ENCODE measurements at places on chromosomes 12 and 14. TPM values are rescaled to one million over a fixed set of nuclear protein-coding genes. Genes with fewer than 3 reads are reported as not detected.
A peak's percentile ranks its signal among the peaks of the same experiment; 100 is the strongest.

DNA sequence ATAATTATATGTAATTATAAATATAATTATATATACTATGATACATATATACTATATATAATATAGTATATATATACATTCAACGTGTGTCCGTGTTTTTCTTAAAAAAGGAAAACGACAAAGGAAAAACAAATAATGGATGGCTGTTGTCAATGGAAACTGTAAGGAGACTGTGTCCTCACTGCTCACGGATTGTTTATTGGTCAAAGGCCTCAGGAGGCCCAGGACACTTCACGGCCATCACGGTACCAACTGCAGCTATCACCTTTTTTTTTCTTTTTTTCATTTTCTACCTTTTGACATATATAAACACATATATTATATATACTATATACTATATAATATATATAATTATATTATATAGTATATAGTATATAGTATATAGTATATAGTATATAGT lies 113.4 kb downstream of the SPTSSA start:
- H3K4me1 ChIP-seq, result no peaks in the 10 kb centered on the region
- no peaks in the 10 kb centered on the region for H3K27me3 ChIP-seq
- no peaks in the 10 kb centered on the region for H3K36me3 ChIP-seq
- no peak overlapping the region for H3K27ac ChIP-seq
- no peak overlapping the region for H3K4me3 ChIP-seq
- no peak for DNase-seq

DNA sequence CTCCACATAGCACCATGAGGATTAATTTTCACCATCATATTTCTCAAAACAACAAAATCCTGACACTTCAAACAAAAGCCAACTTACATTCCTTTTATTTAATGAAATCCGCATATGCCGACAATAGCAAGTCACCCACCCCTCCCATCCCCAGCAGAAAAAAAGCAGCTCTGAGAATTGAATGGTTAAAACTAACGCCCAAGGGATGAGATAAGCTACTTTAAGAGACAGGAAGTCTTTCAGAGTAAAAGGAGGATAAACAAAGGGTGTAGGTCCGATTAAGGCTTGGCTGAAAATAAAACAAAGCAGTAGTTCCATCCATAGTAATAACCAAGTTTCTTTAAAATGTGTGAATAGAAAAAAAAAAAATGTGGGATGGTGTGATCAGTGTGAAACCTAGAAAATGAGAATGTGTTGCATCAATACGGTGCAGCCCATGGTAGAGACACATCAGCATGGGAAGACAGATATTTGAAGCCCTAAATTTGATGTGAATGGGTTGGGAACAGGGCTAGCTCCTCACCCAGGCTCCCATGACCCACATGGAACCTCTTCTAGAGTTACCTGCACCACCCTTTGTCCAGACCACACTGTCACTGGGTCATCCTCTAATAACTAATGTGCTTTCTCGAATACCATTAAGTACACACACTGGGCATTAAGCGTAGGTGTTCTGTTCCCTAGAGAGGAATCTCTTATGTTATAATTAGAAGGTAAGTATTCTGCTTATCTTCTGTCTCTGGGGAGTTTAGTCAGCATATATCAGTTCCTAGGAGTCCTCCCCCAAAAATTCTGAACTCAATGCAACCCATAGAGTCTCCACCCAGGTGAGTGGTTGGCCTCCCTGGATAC lies 31.7 kb downstream of the RTRAF start:
- no peaks in the 10 kb centered on the region for H3K27me3 ChIP-seq
- DNase-seq, result no peak
- no peak overlapping the region for H3K4me3 ChIP-seq

DNA sequence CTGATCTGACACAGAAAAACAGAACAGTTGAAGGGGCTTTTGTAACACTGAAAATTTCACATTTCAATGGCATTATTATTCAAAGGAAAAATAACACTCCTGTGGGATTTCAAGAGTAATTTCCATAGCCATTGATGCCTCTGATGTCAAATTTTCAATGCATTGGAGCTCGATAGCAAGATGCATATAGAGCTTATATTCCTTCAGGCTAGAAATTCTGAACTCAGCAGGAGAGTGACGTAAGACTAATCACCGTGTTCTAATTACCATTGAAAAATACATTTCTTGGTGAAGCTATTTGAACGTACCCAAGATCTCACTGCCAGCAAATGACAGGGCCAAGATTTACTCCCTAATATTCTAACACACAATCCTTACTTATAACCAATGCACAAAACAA lies 854.1 kb upstream of the TMEM132C start:
- H3K4me1 ChIP-seq, result no peaks in the 10 kb centered on the region
- no peaks in the 10 kb centered on the region for H3K36me3 ChIP-seq
- no peak overlapping the region for H3K4me3 ChIP-seq
- H3K27me3 ChIP-seq, result no peaks in the 10 kb centered on the region
- no peak for DNase-seq

- no peaks in the 10 kb centered on the region for H3K27me3 ChIP-seq
- H3K27ac ChIP-seq, result no peak overlapping the region
- DNase-seq, result no peak
- H3K4me1 ChIP-seq, result no peaks in the 10 kb centered on the region
Observed at GRCh38 chr14:94738751-94739150, 31.2 kb downstream of the GSC start.

PRIMA1 gene
- 0.17 TPM for total RNA-seq

GRCh38 chr12:22321638-22322037 lies 12.9 kb downstream of the ST8SIA1 start:
- no peaks in the 10 kb centered on the region for H3K27me3 ChIP-seq
- DNase-seq, result no peak
- no peaks in the 10 kb centered on the region for H3K4me1 ChIP-seq
- no peaks in the 10 kb centered on the region for H3K36me3 ChIP-seq

GPX2 gene
- total RNA-seq, result not detected

DNA sequence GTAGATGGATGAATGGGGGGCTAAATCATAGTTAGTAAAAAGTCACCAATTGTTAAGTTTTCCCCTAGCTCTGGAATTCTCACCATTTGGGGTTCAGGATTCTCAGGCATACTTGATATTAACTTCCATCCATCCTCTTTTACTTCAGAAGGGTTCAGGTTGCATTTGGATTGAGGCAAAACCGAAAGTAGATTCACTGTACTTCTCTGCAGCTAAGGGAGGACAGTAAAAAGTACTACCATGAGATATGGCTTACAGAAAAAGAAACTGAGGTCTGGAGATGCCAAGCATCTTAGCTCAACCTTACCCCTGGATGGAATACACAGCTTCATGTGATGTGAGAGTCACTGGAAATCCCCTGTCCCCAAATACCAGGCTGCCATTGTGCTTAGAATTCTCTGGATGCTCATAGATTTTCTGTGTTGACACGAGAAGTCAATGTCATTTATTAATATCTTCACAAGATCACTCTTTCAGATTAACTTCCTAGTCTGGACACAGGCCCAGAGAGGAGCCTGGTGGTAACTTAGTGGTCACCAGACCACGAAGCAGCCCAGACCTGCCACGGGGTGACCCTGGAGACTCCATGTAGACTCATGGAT lies 87.1 kb downstream of the SSPN start:
- H3K36me3 ChIP-seq, result no peaks in the 10 kb centered on the region
- no peak for DNase-seq
- H3K4me3 ChIP-seq, result no peak overlapping the region
- peaks cover 1% of the 10 kb centered on the region for H3K27me3 ChIP-seq

DNA sequence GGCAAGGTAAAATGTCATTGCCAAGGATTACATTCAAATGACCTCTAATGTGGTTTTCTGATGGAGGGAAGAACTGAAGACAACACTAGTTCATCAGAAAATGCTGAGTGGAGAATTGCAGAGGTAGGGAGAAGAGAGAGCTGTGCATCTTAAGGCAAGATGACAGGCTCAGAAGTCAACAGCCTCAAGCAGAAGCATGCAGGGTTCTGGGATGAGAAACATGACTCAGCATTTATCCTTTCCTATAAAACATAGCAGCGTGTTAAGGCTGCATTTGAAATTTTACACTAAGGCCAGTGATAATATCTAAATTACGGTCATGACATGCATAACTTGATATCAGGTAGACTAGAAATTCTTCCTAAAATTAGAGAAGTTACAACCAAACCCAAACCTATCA lies 53.7 kb upstream of the DYRK2 start:
- no peaks in the 10 kb centered on the region for H3K36me3 ChIP-seq
- no peak overlapping the region for H3K4me3 ChIP-seq
- no peak overlapping the region for H3K27ac ChIP-seq
- H3K4me1 ChIP-seq, result peaks cover 3% of the 10 kb centered on the region

UBE3B gene
- total RNA-seq, result 42.6 TPM

- no peaks in the 10 kb centered on the region for H3K4me1 ChIP-seq
- H3K4me3 ChIP-seq, result no peak overlapping the region
- no peak for DNase-seq
- no peaks in the 10 kb centered on the region for H3K36me3 ChIP-seq
- no peak overlapping the region for H3K27ac ChIP-seq
- no peaks in the 10 kb centered on the region for H3K27me3 ChIP-seq
Observed at GRCh38 chr12:81627336-81628189, 131.6 kb downstream of the PPFIA2 start.

GRCh38 chr12:32561931-32562341 lies 117.2 kb upstream of the DNM1L start:
- peak overlapping the region; percentile 69 for H3K27ac ChIP-seq
- H3K36me3 ChIP-seq, result peaks cover 3% of the 10 kb centered on the region
- H3K27me3 ChIP-seq, result no peaks in the 10 kb centered on the region
- no peak for DNase-seq
- no peak overlapping the region for H3K4me3 ChIP-seq

GRCh38 chr12:131047789-131048610 lies 94.3 kb downstream of the ADGRD1 start:
- H3K4me1 ChIP-seq, result peaks cover 4% of the 10 kb centered on the region
- DNase-seq, result peak; percentile 46
- H3K36me3 ChIP-seq, result no peaks in the 10 kb centered on the region
- no peak overlapping the region for H3K4me3 ChIP-seq

DNA sequence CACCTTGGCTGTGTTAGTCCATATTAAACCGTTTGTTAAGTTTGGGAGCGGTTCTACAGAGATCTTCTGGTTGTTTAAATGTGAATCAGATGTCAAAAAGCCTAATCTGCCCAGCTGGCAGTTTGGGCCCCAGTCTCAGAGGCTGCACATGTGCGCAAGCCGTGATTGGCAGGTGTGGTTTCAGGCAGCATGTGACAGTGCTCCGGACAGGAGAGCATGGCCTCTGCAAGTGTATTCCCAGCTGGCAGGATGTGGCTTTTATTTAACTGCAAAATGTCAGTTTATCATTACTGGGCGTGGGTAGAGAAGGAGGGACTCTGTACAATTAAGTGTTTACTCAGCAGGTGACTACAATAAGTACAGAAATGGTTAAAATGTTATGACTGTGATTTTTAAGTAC lies 77.5 kb downstream of the PELI2 start:
- peak overlapping the region; percentile 47 for H3K27ac ChIP-seq
- no peak for DNase-seq
- peak overlapping the region; percentile 7 for H3K4me3 ChIP-seq
- peaks cover 21% of the 10 kb centered on the region for H3K4me1 ChIP-seq

- H3K36me3 ChIP-seq, result no peaks in the 10 kb centered on the region
- no peaks in the 10 kb centered on the region for H3K4me1 ChIP-seq
- peaks cover 36% of the 10 kb centered on the region for H3K27me3 ChIP-seq
- DNase-seq, result no peak
- no peak overlapping the region for H3K4me3 ChIP-seq
Observed at GRCh38 chr14:104291123-104292000, 153.0 kb downstream of the KIF26A start.

DNA sequence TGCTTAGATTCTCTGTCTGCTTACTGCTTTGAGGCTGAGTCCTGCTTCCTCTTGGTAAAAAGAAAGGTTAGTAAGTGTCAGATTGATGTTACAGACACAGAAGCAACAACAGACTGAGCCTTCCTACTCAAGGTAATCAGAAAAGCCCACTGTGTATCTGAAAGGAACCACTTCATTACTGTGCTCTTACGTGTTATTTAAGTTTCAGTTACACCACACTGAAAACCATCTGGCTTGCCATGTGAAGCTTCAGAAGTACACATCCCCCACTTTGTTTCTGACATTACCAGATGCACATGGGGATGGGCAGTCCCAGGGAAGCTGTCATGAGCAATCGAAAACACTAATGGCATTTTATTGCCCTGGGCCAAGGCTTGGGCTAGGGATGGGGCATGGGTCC lies 1290.1 kb downstream of the AACS start:
- no peak for DNase-seq

SRGAP1 gene
- total RNA-seq, result 2.7 TPM

DNA sequence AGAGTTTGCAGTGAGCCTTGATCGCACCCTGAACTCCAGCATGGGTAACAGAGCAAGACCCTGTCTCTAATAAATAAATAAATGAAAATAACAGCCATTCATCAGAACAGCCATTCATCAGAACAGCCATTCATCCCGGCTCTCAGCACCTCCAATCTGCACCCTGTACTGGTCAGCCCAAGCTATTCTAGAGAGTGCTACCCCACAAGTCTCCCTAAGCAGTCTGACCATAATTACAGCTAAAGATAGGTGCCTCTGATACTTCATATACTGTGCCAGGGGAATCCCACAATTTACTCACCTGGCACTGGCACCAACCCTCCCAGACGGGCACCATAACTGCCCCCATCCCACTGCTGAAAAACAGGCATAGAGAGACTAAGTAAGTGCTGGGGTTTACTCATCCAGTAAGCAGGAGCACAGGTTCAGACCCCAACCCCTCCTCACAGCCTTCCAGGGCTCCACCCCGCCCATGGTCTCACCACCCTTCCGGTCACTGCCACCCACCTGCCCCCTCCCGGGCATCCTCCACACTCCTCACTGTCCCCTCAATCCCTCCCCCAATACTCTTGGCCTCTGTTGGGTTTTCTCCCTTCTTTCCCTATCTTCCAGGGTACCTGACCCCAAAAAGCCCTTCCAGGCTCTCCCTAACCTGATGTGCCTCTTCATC lies 15.2 kb upstream of the EIF5 start:
- H3K27me3 ChIP-seq, result no peaks in the 10 kb centered on the region
- no peaks in the 10 kb centered on the region for H3K36me3 ChIP-seq
- no peak for DNase-seq
- H3K4me1 ChIP-seq, result peaks cover 13% of the 10 kb centered on the region
- H3K4me3 ChIP-seq, result no peak overlapping the region

TAS2R43 gene
- 0.36 TPM for total RNA-seq

IFNG-AS1 gene
- total RNA-seq, result not detected

Data from psoas muscle (tissue), 8 donors.